Skin of body (tissue), 3 donors: ENCODE measurements at places on chromosomes 5 and 9. TPM values are rescaled to one million over a fixed set of nuclear protein-coding genes. Genes with fewer than 3 reads are reported as not detected.

SPAAR gene
- total RNA-seq, result 0.79 TPM

PTPRD gene
- 29.9 TPM for total RNA-seq

TPRN gene
- 3.4 TPM for total RNA-seq

WNK2 gene
- total RNA-seq, result 11.2 TPM

IL3 gene
- total RNA-seq, result not detected

ARSB gene
- total RNA-seq, result 10.9 TPM

OSTF1 gene
- total RNA-seq, result 40.8 TPM

LCN2 gene
- total RNA-seq, result 14.6 TPM

ZNF300 gene
- 13.0 TPM for total RNA-seq

TMED7 gene
- 64.7 TPM for total RNA-seq

PCDHA5 gene
- 0.20 TPM for total RNA-seq

DNA sequence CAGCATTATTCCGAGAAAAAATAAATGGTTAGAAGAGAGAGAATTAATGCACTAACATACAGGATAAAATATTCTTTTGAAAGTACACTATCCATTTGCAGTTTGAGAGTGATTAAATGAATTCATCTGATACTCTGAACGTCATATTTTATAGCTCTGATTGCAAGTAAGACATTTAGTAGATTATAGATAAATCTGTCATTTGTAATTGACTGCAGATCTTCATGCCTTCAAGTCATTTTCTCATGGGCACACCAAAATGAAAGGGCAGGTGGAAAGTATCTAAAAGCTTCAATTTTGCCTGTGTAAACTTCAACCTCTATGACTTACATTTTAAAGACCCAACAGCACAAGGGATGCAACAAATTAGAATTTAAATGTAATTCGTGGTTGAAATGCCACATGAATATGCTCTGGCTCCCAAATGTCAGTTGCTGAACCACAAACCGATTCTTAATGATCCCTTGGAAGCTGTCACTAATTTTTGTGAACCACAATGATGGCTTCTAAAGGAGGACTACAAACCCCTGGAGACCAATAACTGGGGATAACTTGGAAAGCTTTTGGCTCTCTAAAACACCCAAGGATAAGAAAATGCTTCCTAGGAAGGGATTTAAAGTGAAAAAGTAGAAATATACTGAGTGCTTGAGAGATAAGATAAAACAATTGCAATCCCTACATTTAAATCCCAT, 3.9 kb downstream of the TYRP1 start:
- DNase-seq, result peak; percentile 25

- no peak for DNase-seq
Observed at GRCh38 chr5:162107591-162107990, 40.0 kb downstream of the GABRG2 start.

DNA sequence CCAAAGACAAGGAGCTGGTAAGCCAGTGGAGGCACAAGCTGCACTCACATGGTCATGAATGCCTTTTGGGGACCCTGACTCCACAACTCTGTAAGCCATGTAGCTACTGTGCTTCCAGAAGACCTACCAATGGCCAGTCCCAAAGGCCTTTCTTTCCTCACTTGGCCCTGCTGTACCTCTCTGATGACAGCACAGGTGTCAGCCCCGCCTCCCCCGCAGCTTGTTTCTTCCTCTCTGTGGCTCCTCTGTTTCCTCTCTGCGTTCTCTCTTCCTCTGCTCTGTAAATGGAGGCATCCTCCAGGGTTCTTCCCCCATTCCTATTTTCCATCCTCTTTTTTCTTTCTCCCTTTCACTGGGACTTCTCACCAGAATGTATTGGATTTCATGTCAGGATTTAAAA, 26.7 kb downstream of the SH3TC2 start:
- no peak for DNase-seq

- DNase-seq, result no peak
Observed at GRCh38 chr5:167657016-167657415, 634.4 kb upstream of the WWC1 start.

GRCh38 chr5:173920866-173921555, 32.9 kb downstream of the CPEB4 start:
- DNase-seq, result no peak

GRCh38 chr5:28862860-28863196, 1824.4 kb upstream of the CDH9 start:
- no peak for DNase-seq

DNA sequence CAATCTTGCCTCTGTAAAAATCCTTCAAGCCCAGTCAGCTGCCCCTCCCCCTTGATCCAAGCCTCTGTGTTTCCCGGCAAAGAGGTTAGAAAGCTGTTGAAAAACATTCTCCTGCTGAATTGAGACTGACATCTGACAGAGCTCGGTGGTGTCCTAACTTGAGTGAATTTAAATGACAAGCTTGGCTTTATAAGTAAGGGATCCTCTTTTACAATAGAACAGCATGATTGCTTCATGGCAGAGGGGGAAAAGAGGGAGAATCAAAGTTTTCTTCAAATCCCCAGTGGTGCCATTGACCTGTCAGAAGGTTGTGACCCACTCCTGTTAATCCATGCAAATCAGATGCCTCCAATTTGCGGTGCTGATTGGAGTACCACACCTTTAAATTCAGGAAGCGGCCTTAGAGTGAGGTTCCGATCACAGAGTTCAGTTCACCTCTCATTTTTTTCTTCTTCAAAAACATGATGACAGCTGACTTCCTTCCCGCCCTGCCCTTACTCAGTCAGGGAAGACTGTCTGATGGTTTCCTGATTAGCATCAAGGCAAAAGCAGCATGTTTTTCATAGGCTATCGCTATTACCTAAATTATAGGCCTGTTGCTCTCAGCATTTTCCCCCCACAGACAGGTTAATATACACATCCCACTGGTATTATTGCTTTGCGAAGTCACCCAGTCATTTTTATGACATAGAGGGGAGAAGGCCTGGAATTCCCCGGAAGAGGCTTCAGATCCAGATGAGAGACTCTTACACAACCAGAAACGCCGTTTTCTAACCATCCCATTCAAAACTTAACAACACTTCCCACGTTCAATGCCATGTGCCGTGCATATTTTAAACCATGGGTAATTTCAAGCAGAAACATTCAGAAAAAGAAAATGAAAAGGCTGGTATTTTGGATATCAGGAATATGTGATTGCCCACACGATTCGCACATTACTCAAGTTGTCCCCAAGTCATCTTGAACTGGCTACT, 141.4 kb downstream of the EBF1 start:
- no peak for DNase-seq

GRCh38 chr5:140570058-140570457, 5.4 kb downstream of the SLC35A4 start:
- DNase-seq, result no peak

GRCh38 chr9:69689991-69690538, 17.9 kb upstream of the APBA1 start:
- DNase-seq, result no peak

DNA sequence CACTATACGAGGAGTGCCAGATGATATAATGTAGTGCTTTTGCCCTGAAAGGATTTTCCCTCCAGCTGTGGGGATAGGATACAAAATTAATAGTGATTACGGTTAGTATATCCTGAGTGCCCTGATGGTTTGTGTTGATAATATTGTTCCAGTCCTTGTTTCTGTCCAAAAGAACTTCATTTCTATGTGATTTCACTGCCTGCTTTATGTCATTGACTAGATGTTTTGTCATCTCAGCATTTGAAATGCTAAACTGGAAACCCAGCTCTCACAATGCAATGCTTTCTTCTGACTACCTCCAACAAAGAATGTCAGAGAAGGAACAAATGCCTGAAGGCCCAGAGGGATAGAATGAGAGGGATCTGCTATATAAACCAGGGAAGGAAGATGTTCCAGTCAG, 177.8 kb downstream of the NIPBL start:
- DNase-seq, result no peak

- DNase-seq, result no peak
Observed at GRCh38 chr5:5619546-5619945, 197.1 kb downstream of the ICE1 start.

GRCh38 chr5:111153945-111154344, 61.8 kb downstream of the WDR36 start:
- DNase-seq, result no peak

DNA sequence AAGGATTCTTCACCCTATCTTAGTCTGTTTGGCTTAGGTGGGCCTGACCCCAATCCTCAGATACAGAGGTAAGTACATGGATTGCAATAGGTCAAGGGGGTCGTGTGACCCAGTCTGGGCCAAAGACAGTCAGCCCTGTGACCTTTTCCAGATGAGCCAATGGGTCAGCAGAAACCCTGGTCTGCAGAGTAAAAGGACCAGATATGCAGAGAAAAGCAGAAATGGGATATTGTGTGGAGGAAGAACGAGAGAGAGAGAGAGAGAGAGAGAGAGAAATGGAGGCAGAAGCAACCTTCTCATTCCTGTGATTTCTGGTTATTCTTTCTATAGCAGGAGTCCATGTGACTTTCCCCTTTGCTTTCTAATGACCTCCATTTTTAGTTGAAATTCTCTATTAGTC, 40.4 kb upstream of the CRB2 start:
- DNase-seq, result no peak

- no peak for DNase-seq
Observed at GRCh38 chr9:92954049-92954861, 6.9 kb downstream of the FGD3 start.

DNA sequence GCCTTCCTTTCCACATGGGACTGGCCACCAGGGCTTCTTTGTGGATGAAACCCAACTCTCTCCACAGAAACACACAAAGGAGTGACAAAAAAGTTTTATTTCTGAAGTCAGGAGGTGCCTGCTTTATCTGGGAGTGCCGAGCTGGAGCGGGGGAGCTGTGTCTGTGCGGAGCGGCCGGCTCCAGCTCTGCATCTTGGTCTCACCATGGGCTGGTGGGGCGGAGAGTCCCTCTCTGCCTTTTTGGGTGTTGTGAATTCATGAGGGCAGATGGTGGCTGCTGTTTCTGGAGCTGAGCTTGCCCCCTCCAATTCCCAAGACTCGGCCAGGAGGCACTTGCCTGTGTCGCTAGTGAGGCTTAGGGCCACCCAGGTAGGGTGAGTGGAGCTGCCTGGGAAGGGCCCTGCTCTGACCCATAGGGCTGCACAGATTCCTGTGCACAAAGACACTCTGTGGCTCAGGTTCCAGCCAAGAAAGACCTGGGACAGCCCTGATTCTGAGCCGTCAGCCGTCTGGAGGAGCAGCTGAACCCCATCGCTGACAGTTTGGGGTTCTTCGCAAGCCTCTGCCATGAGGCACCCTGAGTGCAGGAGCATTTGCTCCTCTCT, 1.4 kb downstream of the DBH start:
- DNase-seq, result no peak

GRCh38 chr5:8317335-8317734, 448.4 kb downstream of the MTRR start:
- no peak for DNase-seq

DNA sequence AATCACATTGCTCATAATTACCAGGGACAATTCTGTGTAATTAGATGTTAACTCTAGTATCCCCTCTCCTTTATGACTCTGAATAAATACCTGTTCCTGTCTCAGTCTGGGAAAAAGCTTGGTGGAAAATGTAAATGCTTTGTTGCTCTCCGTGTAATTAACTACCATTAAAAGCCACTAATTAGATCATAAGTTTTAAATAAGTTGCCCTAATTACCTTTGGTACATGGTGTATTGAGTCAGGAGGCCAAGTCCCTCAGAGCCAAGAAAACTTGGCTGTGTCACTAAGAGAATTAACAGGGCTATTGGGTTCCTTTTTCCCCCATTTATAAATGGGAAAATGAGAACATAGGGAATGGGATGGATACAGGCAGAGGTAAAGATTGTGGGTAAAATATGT, 617.6 kb downstream of the TLR4 start:
- DNase-seq, result no peak

- DNase-seq, result no peak
Observed at GRCh38 chr5:77798456-77798855, 22.3 kb upstream of the TBCA start.

- no peak for DNase-seq
Observed at GRCh38 chr5:157821822-157822622, 36.9 kb downstream of the CLINT1 start.

- no peak for DNase-seq
Observed at GRCh38 chr5:96896806-96897205, 20.5 kb downstream of the ERAP2 start.
